ENCODE measurements at places on chromosomes 6 and 20.

- peak; percentile 64 for DNase-seq
Observed at GRCh38 chr6:41427642-41428335, 92.4 kb downstream of the NCR2 start.

- no peak for DNase-seq
Observed at GRCh38 chr6:30836431-30836866, 47.9 kb upstream of the DDR1 start.

- DNase-seq, result no peak
Observed at GRCh38 chr6:18289283-18289682, 25.0 kb upstream of the DEK start.

- DNase-seq, result no peak
Observed at GRCh38 chr20:19423097-19423899, 210.9 kb downstream of the SLC24A3 start.

GRCh38 chr20:31602779-31603441 lies 2.2 kb upstream of the ID1 start:
- no peak for DNase-seq
